Activated CD4-positive, CD25-positive, alpha-beta regulatory T cell treated with anti-CD3 and anti-CD28 coated beads, Interleukin-2, amount 50 U/mL, for 24 hours (primary cell): ENCODE measurements at places on chromosomes 3 and 15.

GRCh38 chr3:73786321-73786807, 161.6 kb upstream of the PDZRN3 start:
- no peak for ATAC-seq

GRCh38 chr3:160931474-160931873, 173.7 kb downstream of the B3GALNT1 start:
- ATAC-seq = no peak

DNA sequence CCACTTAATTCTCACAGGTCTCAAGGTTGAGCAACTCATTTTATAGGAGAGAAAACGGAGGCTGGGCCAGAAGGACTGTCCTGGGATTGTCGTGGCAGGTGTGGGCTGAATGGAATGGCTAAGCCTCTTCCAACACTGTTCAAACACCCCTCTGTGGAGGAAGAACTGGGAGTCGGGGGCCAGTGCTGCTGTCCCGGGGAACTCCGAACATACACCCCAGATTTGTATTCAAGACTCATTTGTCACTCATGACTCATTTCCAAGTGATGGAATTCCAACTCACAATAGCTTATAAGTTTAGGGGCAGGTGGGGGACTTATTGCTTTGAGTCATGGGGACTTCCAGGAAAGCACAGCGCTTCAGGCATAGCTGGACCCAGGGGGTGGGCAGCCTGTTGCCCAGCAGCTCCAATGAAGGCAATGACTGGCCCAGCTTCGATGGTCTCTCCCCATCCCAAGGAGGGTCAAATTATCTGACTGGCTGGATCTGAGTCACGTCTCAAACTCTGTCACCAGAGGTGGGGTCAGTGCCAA, 72.5 kb downstream of the TM2D3 start:
- no peak for ATAC-seq

- no peak for ATAC-seq
Observed at GRCh38 chr3:35690271-35690670, 50.9 kb downstream of the ARPP21 start.

DNA sequence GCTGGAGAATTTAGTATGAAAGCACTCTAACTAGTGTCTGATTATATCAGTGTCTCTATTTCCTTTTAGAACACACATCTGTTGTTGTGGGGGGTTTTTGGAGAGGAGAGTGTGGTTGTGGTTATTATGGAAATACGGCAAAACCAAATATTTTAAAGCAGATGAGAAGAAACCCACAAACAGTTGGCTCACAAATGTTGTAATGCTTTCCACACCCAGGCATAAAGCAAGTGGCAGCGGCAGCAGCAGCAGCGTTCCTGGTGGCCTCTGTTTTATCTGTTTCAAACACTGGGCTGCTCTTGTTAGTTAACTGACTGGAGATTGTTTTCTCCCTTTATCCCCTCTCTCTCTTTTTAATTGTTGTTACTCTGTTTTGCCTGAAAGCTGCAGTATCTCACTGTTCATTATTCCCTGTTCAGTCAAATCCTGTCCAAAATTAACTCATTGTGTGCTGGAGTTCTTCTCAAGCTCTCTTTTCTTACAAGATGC, 1045.5 kb upstream of the NR2F2 start:
- no peak for ATAC-seq

DNA sequence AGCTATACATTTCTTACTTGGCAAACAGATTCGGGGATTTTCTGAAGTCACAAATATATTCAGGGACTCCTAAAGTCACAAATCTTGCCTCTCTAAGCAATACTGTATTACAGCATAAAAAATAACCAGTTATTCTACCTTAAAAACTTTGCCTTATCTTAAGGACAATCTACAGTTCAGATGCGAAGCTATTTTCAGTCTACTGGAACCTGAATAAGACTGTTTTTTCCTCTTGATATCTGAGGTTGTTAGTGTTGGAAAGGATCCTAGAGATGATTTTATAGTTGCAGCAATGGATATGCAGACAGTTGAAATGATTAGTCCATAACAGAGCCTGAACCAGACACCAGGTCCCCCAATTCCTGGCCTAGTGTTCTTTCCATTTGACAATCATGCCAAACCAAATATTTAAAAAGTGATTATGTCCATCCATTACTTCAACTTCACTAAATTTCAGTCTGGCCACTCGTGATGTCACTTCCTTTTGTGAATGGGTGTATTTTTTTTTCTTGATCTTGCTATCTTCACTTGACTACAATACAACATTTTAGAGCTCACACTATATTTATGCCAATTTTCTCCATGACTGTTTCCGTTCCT, 1.8 kb downstream of the HDGFL3 start:
- ATAC-seq = no peak

DNA sequence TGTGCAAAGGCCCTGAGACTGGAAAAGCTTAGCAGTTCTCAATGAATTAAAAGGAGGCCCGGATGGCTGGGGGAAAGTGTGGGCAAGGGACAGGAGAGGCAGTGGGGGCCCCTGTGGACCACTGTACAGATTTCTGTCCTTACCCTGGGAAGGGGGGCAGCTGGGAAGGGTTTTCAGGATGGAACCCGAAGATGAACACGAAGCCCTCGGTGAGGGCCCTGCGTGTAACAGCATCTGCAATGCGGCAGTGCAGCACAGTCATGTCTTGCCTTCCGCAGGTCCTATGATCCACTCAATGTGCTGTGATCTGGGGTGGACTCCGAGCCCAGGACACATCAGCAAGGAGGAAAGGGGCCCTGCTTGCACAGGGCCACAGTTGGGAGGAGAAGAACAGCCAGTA, 7.9 kb upstream of the ATP2B2 start:
- ATAC-seq = no peak
